Thoracic aorta (tissue), 2 donors: ENCODE measurements at places on chromosomes 7 and 10.

- no peak for DNase-seq
- no peaks in the 10 kb centered on the region for H3K4me1 ChIP-seq
- H3K4me3 ChIP-seq, result no peak overlapping the region
- no peak overlapping the region for H3K27ac ChIP-seq
- H3K36me3 ChIP-seq, result peaks cover 52% of the 10 kb centered on the region
Observed at GRCh38 chr10:86703176-86703575, 34.9 kb downstream of the LDB3 start.

GRCh38 chr10:58282615-58283014 lies 13.7 kb downstream of the CISD1 start:
- no peak overlapping the region for H3K4me3 ChIP-seq
- H3K4me1 ChIP-seq, result no peaks in the 10 kb centered on the region
- no peaks in the 10 kb centered on the region for H3K36me3 ChIP-seq

- no peak overlapping the region for H3K27ac ChIP-seq
- no peaks in the 10 kb centered on the region for H3K27me3 ChIP-seq
- no peaks in the 10 kb centered on the region for H3K4me1 ChIP-seq
- DNase-seq, result no peak
- no peak overlapping the region for H3K4me3 ChIP-seq
- no peaks in the 10 kb centered on the region for H3K36me3 ChIP-seq
Observed at GRCh38 chr7:53350241-53350640, 314.8 kb downstream of the POM121L12 start.

GRCh38 chr7:101669307-101669706 lies 40.2 kb upstream of the MYL10 start:
- no peak for DNase-seq
- no peaks in the 10 kb centered on the region for H3K36me3 ChIP-seq
- H3K4me3 ChIP-seq, result no peak overlapping the region
- no peak overlapping the region for H3K27ac ChIP-seq
- no peaks in the 10 kb centered on the region for H3K27me3 ChIP-seq

- H3K4me3 ChIP-seq, result no peak overlapping the region
- no peaks in the 10 kb centered on the region for H3K36me3 ChIP-seq
- no peak overlapping the region for H3K27ac ChIP-seq
- H3K4me1 ChIP-seq, result peaks cover 4% of the 10 kb centered on the region
- peaks cover 13% of the 10 kb centered on the region for H3K27me3 ChIP-seq
Observed at GRCh38 chr7:1219498-1219897, 13.2 kb upstream of the UNCX start.

GRCh38 chr7:129210989-129211312 lies 13.9 kb upstream of the AHCYL2 start:
- no peaks in the 10 kb centered on the region for H3K4me1 ChIP-seq
- H3K27ac ChIP-seq, result no peak overlapping the region
- no peaks in the 10 kb centered on the region for H3K27me3 ChIP-seq
- DNase-seq, result no peak
- H3K4me3 ChIP-seq, result no peak overlapping the region

- no peak for DNase-seq
- peak overlapping the region; percentile 34 for H3K27ac ChIP-seq
- H3K27me3 ChIP-seq, result no peaks in the 10 kb centered on the region
- no peaks in the 10 kb centered on the region for H3K4me1 ChIP-seq
- no peaks in the 10 kb centered on the region for H3K36me3 ChIP-seq
Observed at GRCh38 chr7:111987115-111987826, 218.9 kb downstream of the DOCK4 start.

DNA sequence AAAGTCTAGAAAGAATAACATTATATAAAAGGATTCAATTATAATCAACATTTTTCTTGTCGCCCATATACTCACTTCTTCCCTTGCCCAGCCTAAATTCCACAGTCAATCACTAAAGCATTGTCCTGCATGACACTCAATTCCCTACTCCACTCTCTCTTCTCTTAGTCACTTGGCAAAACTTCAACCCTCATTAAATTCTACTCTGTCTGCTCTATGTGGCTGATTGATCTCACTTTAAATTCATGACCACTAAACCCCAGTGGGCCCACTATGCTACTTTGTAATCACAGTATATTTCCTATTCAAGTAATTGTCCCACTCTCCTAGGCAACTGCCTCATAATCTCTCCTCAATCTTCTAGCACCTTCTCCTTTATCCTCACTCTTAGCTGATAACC lies 54.1 kb downstream of the MTERF1 start:
- no peaks in the 10 kb centered on the region for H3K36me3 ChIP-seq
- no peaks in the 10 kb centered on the region for H3K27me3 ChIP-seq
- H3K4me3 ChIP-seq, result no peak overlapping the region
- no peak for DNase-seq
- no peak overlapping the region for H3K27ac ChIP-seq
- no peaks in the 10 kb centered on the region for H3K4me1 ChIP-seq

- DNase-seq, result no peak
- no peaks in the 10 kb centered on the region for H3K4me1 ChIP-seq
- H3K36me3 ChIP-seq, result no peaks in the 10 kb centered on the region
- no peaks in the 10 kb centered on the region for H3K27me3 ChIP-seq
- H3K4me3 ChIP-seq, result no peak overlapping the region
- H3K27ac ChIP-seq, result no peak overlapping the region
Observed at GRCh38 chr10:96740141-96740540, 19.8 kb upstream of the PIK3AP1 start.

- no peaks in the 10 kb centered on the region for H3K4me1 ChIP-seq
- H3K27me3 ChIP-seq, result no peaks in the 10 kb centered on the region
- no peaks in the 10 kb centered on the region for H3K36me3 ChIP-seq
Observed at GRCh38 chr7:29557954-29558353, 5.7 kb upstream of the PRR15 start.

- H3K27ac ChIP-seq, result peak overlapping the region; percentile 34
- H3K36me3 ChIP-seq, result no peaks in the 10 kb centered on the region
- peak overlapping the region; percentile 44 for H3K4me3 ChIP-seq
- H3K4me1 ChIP-seq, result peaks cover 9% of the 10 kb centered on the region
Observed at GRCh38 chr7:135980665-135981180, 3.6 kb upstream of the MTPN start.

GRCh38 chr10:8321990-8322389 lies 267.5 kb downstream of the GATA3 start:
- no peak overlapping the region for H3K27ac ChIP-seq
- H3K27me3 ChIP-seq, result no peaks in the 10 kb centered on the region
- H3K4me1 ChIP-seq, result no peaks in the 10 kb centered on the region
- no peaks in the 10 kb centered on the region for H3K36me3 ChIP-seq
- no peak for DNase-seq
- H3K4me3 ChIP-seq, result no peak overlapping the region

DNA sequence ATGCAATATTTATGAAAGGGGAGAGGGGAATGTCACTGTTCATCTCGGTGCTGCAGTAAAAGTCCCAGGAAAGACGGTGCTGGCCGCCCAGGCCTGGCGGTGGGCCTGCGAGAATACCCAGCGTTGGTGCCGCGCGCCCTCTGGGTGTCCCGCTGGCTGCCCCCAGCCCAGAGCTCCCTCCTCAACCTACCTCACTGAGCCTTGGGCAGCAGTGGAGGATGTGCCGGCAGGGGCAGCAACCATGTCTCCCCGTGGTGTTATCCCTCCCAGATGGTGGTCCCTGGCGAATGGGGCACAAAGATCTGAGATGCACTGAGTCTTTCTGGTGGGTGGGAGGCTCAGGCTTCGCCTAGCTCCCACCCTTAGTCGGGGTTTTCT lies 9.5 kb upstream of the TLX1 start:
- no peaks in the 10 kb centered on the region for H3K36me3 ChIP-seq
- peaks cover 24% of the 10 kb centered on the region for H3K27me3 ChIP-seq
- DNase-seq, result no peak
- H3K4me1 ChIP-seq, result peaks cover 13% of the 10 kb centered on the region

GRCh38 chr10:133484818-133485217 lies 31.1 kb downstream of the SCART1 start:
- H3K27ac ChIP-seq, result no peak overlapping the region
- no peaks in the 10 kb centered on the region for H3K27me3 ChIP-seq
- H3K4me3 ChIP-seq, result no peak overlapping the region
- no peak for DNase-seq
- no peaks in the 10 kb centered on the region for H3K36me3 ChIP-seq
- H3K4me1 ChIP-seq, result no peaks in the 10 kb centered on the region

DNA sequence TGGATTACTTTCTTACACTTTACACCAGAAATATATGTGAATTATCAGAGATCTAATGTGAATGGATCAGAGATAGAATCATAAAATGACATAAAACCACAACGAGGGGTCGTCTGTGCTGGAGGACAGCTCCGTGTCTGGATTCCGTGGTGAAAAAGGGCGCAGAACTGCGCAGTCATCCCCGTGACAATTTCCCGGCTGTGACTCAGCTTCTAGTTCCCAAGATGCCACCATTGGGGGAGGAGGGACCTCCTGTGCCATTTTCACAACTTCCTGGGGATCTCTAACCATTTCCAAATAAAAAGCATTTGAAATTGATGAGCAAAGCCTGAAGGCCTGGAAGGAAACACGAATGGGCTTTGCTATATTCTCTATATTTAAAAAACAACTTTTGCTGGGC lies 72.1 kb downstream of the PDGFA start:
- H3K27me3 ChIP-seq, result no peaks in the 10 kb centered on the region
- H3K36me3 ChIP-seq, result no peaks in the 10 kb centered on the region
- no peak overlapping the region for H3K27ac ChIP-seq
- H3K4me3 ChIP-seq, result no peak overlapping the region
- H3K4me1 ChIP-seq, result peaks cover 2% of the 10 kb centered on the region
- DNase-seq, result no peak
